Mammary microvascular endothelial cell (primary cell): ENCODE measurements at places on chromosomes 3 and 15. TPM values are rescaled to one million over a fixed set of nuclear protein-coding genes. Genes with fewer than 3 reads are reported as not detected.

The MUC4 gene
- total RNA-seq, result not detected in 2 replicates

The GABRR3 gene
- total RNA-seq, result not detected in 2 replicates

The ARHGEF26 gene
- 0.40 and 0.59 TPM in 2 replicates for total RNA-seq

The NAALADL2 gene
- 0.13 and 0.34 TPM in 2 replicates for total RNA-seq

The LTK gene
- 0.10 and 0.73 TPM in 2 replicates for total RNA-seq

The SEMA3B gene
- 0.05 TPM in 1 of 2 replicates, not detected in the other for total RNA-seq

The SEMA3F gene
- 160 and 166 TPM in 2 replicates for total RNA-seq

The PHC3 gene
- total RNA-seq, result 13.3 and 17.2 TPM in 2 replicates

The MST1R gene
- 0.79 and 1.7 TPM in 2 replicates for total RNA-seq

The GNAT1 gene
- total RNA-seq, result 0.13 TPM in 1 of 2 replicates, not detected in the other

The P3H2 gene
- 19.0 and 31.4 TPM in 2 replicates for total RNA-seq

The THRB gene
- total RNA-seq, result under 0.01 and 0.39 TPM in 2 replicates

The ANKUB1 gene
- not detected in 2 replicates for total RNA-seq

The TFRC gene
- total RNA-seq, result 121 and 126 TPM in 2 replicates

The HDC gene
- total RNA-seq, result not detected in 2 replicates

The CRYGS gene
- total RNA-seq, result 0.13 and 0.69 TPM in 2 replicates

The GP5 gene
- 0.13 TPM in 1 of 2 replicates, not detected in the other for total RNA-seq

The FAM81A gene
- 0.20 and 0.44 TPM in 2 replicates for total RNA-seq

The LOXL1 gene
- 1.4 and 2.5 TPM in 2 replicates for total RNA-seq

The MLH1 gene
- 33.8 and 37.6 TPM in 2 replicates for total RNA-seq

The GOLGA6L4 gene
- total RNA-seq, result 0.74 and 4.7 TPM in 2 replicates

The MCCC1 gene
- total RNA-seq, result 11.7 and 17.3 TPM in 2 replicates

The COL6A5 gene
- total RNA-seq, result not detected in 2 replicates

The MCTP2 gene
- total RNA-seq, result 0.54 and 0.67 TPM in 2 replicates

The BCL2A1 gene
- total RNA-seq, result 0.13 and 0.89 TPM in 2 replicates

The CAMKV gene
- total RNA-seq, result not detected in 2 replicates

The SPINK8 gene
- total RNA-seq, result not detected in 2 replicates

The CP gene
- not detected in 2 replicates for total RNA-seq

The HIGD2B gene
- not detected in 2 replicates for total RNA-seq

The SCAANT1 gene
- total RNA-seq, result not detected in 2 replicates

The CFAP92 gene
- 0.10 and 0.27 TPM in 2 replicates for total RNA-seq

The PLXNB1 gene
- total RNA-seq, result 9.3 and 17.1 TPM in 2 replicates

The THSD4 gene
- total RNA-seq, result 43.2 and 52.4 TPM in 2 replicates

The MAGEL2 gene
- total RNA-seq, result not detected in 2 replicates
